ENCODE measurements at places on chromosomes 7 and 10.

GRCh38 chr10:71982269-71983178 lies 18.3 kb downstream of the CHST3 start:
- no peak for DNase-seq

DNA sequence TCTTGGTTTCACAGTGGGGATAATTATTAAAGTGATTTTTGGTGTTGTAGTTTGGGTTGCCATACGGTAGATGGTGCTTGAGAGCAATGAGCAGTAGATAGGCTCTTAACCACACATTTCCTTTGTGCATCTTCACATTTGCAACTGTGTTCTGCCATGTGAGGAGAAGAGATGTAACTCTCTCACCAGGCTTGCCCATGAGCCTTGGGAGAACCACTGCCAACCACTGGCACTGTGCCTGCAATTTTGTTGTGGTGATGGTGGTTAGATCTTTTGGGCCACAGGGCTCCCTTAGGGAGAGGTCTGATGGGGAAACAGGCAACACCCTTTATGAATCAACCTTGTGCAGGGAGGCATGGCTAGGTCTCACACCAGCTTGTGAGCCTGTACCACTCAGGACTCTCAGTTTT lies 204.3 kb downstream of the CCDC7 start:
- no peak for DNase-seq

GRCh38 chr7:37359662-37360444 lies 88.8 kb downstream of the ELMO1 start:
- no peak for DNase-seq

- DNase-seq = no peak
Observed at GRCh38 chr10:119867317-119867716, 5.3 kb downstream of the MCMBP start.

- no peak for DNase-seq
Observed at GRCh38 chr10:75449382-75450074, 18.1 kb downstream of the LRMDA start.

- peak; percentile 43 for DNase-seq
Observed at GRCh38 chr10:12448729-12449391, 99.5 kb downstream of the CAMK1D start.

GRCh38 chr7:26648554-26648953 lies 215.8 kb downstream of the SKAP2 start:
- no peak for DNase-seq

- DNase-seq = no peak
Observed at GRCh38 chr10:114854906-114855305, 33.3 kb downstream of the FHIP2A start.

- DNase-seq = no peak
Observed at GRCh38 chr7:152899548-152900109, 140.1 kb downstream of the ACTR3B start.

DNA sequence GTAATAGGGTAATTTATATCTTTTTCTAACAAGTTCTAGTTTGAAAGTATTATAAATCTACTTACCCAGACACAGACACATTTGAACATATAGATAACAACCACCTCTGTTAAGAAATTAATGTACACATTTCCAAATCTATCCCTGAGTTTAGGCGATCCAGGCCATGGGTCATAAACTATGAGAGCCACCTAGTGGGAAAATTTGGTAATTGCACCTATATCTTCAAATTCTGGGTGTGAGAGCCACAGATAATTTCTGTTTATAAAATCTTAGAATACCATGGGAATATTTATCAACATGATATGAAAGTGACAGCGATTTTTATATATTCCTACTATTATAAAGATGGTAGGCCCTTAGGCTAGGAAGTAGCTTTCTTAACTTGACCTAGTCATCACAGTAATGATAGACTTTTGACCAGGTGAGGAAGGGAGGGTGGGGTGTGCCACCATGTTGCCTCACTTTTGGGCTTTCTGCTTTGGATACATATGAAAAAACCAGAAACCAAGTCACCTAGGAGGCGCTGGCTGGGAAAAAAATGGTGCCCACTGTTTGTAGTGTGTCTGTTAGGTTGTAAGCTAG lies 8.0 kb upstream of the EPHA1 start:
- DNase-seq = no peak

GRCh38 chr10:15321431-15322341 lies 49.4 kb downstream of the FAM171A1 start:
- DNase-seq = no peak

DNA sequence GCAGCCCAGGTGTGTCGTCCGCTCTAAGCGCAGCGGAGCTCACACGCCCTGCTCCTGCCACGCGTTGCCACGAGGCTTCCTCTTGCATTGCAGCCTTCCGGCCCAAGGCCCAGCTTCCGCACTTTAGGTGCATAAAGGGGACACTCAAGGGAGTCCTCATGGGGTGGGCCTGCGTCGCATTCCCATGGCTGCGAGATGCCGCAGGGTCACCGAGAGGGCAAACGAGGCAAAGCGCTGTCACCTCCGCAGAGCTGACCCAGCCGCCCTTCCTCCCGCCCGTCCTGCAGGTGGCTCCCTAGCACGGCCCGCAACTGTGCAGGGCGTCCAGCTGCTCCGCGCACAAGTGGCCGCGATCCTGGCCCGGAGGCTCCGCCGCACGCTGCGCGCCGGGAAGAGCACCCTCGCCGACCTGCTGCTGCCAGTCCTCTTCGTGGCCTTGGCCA lies 283.5 kb downstream of the ABCA13 start:
- DNase-seq = no peak

DNA sequence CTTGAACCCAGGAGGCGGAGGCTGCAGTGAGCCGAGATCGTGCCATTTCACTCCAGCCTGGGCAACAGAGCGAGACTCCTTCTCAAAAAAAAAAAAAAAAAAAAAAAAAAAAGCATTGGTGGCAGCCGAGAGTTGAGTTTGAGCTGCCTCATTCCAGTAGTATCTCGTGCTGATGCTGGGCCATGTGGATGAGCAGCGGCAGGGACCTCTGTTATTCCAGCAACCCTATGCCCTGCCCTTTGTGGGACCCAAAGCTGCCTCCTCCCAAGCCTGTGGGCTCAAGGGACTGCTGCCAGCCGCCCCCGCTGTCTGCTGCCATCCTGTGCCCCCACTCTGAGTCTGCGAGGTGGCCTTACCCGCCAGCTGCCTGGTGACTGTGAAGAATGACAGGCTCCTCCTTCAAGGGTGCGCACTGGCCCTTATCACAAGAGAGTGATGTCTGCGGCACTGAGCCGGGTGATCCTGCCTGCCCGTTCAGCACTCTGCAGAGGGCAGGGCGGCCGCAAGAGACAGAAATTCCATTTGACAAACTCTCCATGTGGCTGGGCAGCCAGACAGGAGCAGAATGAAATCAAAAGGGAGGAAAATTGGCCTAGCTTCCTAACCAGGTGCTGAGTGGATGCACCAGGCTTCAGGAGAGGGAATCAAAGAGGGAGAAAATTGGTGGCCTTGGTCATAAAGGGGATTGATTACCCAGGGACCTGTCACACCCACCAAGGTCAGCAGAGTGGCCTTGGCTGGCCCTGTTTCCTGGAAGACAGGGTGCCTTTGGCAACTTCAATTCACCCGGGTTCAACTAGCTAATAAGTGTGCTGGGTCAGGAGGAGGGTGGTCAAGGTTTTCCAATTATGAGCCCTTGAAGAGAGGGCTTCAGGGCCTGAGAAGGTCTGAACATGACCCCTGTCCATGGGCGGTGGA lies 65.3 kb upstream of the ZMIZ1 start:
- no peak for DNase-seq

GRCh38 chr7:18347170-18347569 lies 148.4 kb upstream of the HDAC9 start:
- DNase-seq = no peak

DNA sequence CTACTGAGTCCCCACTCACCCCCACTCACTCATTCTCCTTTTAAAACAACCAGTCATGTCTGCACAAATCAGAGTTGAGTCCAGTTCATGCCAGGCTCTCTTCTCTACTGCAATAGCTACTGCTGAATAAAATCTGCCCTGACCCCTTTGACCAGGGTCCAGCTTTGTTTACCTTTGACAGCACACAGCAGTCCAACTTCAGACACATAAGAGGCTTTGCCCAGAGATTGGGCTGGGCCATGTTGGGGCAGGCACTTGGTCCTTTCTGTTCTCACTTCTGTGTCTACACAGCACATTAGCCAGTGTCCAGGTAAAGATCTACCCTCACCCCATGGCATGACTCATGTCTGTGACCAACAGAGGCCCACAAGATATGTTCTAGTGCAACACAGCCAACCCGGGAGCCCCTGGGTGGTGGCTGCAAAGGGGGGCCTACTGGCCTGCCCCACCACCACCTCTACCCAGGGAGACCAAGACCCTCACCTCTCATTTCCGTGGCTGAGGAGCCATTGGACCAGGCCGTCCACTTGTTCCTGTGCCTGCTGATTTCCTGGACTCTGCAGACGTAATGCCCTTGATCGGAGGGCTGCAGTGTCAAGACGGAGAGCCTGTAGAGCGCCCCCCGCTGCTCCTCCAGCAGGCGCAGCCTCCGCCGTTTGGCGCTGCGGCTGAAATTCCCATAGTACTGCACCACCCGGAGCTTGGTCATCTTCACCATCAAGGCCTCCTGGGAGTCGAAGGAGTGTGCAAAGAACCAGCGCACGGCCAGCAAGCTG lies 8.0 kb downstream of the VSTM4 start:
- DNase-seq = no peak

DNA sequence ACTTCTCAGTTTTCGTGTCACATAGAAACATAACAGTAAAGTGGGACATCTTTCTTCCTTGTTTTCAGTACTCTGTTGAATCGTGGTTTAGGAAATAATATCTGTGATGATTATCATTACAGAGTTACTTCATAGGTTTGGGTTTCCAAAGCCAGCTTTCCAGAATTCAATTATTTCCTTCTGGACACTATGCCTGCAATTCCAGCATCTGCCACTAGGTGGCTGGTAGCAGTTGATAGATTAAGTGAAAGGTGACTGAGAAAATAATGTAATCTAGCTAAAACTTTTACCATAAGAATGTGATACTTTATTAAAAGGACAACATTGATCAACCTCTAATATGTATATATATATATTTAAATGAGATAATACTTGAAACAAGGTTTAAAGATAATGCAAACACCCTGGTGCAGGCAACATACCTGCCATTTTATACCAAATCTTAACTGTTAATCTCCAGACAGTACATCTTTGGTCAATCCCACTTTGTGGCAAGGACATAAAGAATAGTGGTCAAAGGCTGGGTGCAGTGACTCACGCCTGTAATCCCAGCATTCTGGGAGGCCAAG lies 102.6 kb downstream of the SH3PXD2A start:
- peak; percentile 39 for DNase-seq

GRCh38 chr7:83065714-83066113 lies 97.0 kb downstream of the PCLO start:
- DNase-seq = no peak

DNA sequence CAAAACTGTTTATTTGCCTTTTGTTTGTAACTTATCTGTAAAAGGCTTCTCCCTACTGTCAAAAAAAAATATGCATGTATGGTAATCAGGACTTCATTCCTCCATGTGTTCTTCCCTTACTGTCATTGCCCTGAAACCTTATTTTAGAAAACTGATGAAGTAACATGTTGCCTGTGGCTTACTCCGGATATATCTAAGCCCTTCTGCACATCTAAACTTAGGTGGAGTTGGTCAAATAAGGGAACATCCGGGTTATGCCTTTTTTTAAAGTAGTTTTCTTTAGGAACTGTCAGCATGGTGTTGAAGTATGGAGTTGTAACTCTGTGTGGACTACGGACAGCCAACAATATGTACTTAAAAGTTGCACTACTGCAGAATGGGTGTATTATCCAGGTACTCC lies 6.2 kb downstream of the SAR1A start:
- no peak for DNase-seq

GRCh38 chr7:96045919-96046318 lies 273.6 kb downstream of the DYNC1I1 start:
- DNase-seq = no peak

GRCh38 chr7:106841896-106842390 lies 23.1 kb upstream of the PIK3CG start:
- no peak for DNase-seq

GRCh38 chr10:103413564-103413963 lies 17.1 kb downstream of the PDCD11 start:
- DNase-seq = no peak

- no peak for DNase-seq
Observed at GRCh38 chr7:17743316-17743715, 197.0 kb downstream of the SNX13 start.

- peak; percentile 49 for DNase-seq
Observed at GRCh38 chr7:139095194-139095659, 14.3 kb downstream of the ZC3HAV1 start.

DNA sequence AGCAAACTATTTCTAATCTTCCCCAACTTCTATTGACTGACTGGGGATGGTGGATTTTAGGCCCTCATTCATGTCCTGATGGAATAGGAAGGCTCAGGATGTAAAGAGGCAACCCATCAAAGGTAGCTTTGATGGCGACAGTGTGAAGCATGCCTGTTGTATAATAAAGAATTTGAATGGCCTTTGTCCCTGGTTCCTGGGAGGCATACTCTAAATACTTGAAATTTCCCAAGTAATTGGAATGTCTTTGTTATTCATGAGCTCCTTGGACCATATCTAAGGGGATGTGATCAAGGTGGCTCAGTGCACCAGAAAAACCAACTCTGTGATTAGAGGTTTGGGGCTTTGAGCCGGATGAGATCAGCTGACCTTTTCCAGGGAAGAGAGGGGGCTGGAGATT lies 264.5 kb upstream of the NEBL start:
- no peak for DNase-seq

Data from stimulated activated CD8-positive, alpha-beta memory T cell treated with anti-CD3 and anti-CD28 coated beads, Interleukin-2, amount 100 ng/mL, for 48 hours (primary cell).